GM12878 (cell line): ENCODE measurements at places on chromosomes 7 and 10. TPM values are rescaled to one million over a fixed set of nuclear protein-coding genes. Genes with fewer than 3 reads are reported as not detected.

GRCh38 chr7:68187532-68187931, 1190.9 kb downstream of the TYW1 start:
- no peak for DNase-seq

DNA sequence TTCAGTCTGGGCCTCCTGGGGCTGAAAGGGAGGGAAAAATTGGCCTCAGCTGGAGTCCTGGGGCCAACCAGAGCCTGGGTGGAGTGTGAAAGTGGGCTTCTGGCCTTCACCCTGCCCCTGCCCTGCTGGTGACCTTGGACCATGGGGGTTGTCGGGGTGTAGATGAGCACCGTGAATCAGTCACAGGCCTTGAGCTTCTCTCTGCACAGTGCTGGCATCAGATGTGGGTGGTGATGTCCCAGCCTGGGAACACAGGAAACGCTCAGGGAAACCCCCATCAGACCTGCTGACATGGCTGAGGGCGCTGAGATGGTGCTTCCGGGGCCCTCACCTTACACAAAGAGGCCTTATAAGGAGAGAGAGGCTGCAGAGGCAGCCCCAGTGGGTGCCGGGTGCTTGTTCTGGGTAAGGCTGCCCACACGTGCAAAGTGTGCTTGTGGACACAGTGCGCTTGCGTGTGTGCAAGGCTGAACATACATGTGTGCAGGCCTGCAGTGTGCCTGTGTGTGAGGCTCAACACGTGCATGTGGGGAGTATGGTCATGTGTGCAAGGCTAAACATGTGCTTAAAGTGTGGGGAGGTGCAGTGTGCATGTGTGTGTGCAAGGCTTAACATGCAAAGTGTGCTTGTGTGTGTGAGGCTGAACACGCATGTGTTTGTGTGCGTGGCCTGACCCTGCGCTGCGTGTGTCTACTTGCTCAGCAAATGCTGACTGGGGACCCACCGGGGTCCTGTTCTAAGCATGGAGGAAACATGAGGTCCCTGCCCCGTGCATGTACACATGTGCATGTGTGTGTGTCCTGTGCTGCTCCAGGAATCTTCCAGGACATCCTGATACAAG, 6.5 kb downstream of the ARPC1B start:
- peak; percentile 88 for DNase-seq

- no peak for DNase-seq
These were observed 214.4 kb downstream of the CREB5 start for GRCh38 chr7:28626624-28627262.

DNA sequence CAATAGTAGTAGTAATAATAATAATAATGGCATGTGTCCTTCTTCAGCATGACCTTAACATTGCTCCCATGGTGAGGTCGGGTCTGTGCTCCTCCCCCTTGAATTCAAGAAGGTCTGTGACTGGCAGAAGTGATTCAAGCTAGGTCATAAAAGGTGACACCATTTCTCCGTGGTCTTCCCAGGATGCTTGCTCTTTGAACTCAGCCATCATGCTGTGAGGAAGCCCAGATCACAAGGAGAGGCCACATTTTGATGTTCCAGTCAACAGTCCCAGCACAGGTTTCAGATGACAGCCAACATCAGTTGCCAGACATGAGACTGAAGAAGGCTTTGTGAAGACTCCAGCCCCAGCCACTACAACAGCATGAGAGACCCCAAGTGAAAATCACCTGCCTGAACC, 83.9 kb downstream of the SEPTIN14 start:
- DNase-seq: no peak

- no peak for DNase-seq
These were observed 8.5 kb downstream of the CALML3 start for GRCh38 chr10:5533098-5533731.

APBB1IP gene
- 67.0 and 67.4 TPM in 2 replicates for total RNA-seq

AKR1C4 gene
- total RNA-seq: not detected in 2 replicates

STEAP4 gene
- 0.05 and 0.13 TPM in 2 replicates for total RNA-seq

ATP5F1C gene
- 319 TPM in 2 replicates for total RNA-seq

CDC14C gene
- total RNA-seq: not detected in 2 replicates
